Heart left ventricle (tissue), 16 donors: ENCODE measurements at places on chromosomes 16 and 17. TPM values are rescaled to one million over a fixed set of nuclear protein-coding genes. Genes with fewer than 3 reads are reported as not detected.

GRCh38 chr17:60077672-60078519 is 825 bp downstream of the HEATR6 start:
- DNase-seq = no peak

- DNase-seq = no peak
Measured at GRCh38 chr17:57540596-57540995, 204.5 kb downstream of the CCDC182 start.

DNA sequence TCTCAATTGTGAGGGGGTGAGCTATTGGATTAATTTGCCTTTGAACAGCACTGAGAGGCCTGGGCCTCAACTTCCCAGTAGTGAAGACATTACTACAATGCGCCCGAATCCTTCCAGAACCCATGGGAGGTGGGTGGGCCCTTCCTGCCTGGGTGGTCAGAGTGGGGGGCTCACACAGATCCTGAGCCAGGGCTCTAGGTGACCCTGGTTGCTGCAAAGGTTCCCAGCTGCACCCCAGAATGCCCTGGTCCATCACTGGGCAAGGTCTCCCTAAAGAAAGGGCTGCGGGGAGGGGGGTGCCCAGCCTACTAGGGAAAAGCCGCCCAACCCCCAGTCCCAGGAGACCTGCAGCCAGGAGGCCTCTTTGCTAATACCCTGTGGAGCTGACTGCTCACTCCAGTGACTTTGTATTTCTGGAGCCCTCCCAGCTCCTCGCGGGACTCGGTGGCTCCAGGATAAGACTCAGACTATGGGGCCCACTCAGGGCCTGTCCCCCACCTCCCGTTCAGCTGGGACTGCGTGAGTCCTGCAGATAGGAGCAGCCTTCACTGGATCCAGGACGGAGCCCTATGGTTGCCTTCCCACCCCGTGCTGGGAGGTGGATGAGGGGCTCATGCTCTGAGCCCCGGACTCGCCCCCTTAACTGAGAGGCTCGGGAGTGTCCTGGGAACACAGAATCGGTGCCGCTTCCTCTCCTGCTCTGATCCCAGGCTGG is 40.2 kb downstream of the SLC7A5 start:
- no peak for DNase-seq

The PDP2 gene
- total RNA-seq = 4.2 TPM

GRCh38 chr16:65154321-65154720 is 32.5 kb upstream of the CDH11 start:
- no peak for DNase-seq

DNA sequence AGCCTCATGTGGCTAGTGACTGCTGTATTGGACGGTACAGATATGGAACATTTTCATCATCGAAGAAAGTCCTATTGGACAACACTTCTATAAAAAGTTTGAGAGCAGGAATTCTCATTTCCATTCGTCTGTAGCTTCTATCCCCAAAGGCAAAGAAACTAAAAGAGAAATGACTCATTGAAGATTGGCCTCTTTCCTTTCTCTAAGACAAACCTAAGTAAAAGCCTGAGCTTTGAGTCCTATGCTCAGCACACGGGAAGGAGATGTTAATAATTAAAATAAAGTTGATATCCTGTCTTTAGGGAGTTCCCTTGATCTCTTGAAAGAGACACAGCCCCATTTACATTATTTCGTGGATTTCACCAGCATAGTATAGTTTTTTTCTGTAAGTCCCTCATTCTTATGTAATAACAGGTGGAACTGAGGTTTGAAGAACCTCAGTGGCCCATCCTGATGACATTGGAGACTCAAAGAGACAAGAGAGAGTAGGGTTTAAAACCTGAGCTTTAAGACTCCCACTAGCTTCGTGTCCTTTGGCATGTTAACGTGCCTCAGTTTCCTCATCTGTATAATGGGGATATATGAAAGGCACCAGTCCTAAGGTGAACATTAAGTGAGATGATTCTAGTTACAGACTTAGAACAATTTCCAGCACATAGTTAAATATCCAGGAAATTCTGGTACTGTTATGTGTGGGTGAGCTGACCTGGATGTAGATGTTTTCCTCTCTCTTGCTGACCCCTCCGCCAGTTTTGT is 174.0 kb downstream of the IRX3 start:
- no peak for DNase-seq

The YBX2 gene
- total RNA-seq = 0.76 TPM

- no peak for DNase-seq
Measured at GRCh38 chr16:49600976-49601375, 227.4 kb downstream of the C16orf78 start.

The KRT15 gene
- total RNA-seq = not detected

- no peak for DNase-seq
Measured at GRCh38 chr17:48568499-48569239, 9.5 kb downstream of the HOXB4 start.

DNA sequence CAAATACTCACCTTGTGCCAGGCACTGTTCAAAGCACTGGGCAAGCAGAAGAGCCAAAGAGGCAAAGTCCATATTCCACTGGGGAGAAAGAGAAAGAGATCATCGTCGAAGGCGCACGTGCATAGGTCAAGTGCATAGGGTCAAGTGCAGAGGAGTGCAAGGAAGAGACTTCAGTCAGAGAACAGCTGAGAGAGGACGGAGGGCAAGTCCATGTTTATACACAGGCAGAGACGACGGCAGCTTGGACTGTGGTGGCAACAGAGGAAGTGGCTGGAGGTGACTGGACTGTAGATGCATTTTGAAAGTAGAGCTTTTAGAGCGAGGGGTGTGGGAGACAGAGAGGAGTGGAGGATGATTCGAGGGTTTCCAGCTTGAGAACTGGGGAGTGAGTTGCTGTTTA is 74.7 kb upstream of the SDK2 start:
- DNase-seq = no peak

DNA sequence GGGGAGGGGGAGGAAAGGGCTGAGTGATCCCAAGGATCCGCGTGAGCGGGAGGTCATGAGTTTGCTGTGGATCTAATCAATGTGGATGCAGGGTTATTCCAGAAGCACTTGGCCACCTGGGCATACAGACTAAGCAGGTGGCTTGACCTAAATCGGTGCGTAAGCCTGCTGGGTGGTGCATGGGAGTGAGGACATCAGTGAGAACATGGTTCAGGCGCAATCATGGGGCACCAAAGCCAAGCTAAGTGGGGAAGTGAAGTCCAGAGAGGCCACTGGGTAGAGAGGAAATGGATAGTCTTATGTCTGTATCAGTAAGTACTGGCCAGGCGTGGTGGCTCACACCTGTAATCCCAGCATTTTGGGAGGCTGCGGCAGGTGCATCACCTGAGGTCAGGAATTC is 18.9 kb upstream of the MFSD6L start:
- no peak for DNase-seq

The ACE gene
- 24.1 TPM for total RNA-seq

DNA sequence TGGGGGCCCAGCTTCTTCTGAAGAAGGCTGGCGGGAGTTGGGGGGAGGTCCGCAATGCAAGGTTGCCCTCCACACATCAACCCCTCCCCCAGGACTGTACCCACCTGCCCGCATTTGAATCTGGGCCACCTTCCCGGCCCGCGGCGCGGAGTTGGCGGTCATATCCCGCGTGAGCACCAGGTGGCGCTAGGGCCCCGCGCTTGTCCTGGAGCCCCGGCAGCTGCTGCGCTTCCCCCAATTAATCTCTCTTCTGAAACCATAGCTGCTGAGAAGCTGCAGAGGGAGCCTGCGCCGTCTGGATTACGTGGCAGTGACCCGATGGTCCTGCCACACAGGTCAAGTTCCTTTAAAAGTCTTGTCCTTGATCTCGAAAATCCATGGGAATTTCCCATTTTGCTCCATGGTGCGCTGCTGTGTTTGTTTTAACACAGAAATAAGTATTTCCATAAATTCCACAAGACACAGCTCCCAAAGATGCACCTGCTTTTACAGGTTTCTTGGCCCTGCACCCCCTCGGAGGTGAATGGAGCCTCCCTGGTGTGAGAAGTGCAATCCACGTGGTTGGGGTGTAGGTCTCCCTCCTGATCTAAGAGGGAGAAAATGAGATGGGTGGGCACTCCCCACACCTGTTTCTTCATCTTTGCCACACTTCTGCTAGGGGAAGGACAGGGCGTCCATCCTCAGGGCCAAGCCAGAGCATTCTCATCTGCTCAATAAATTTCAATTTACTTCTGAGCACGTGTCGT is 22.1 kb downstream of the COX4I1 start:
- peak; percentile 74 for DNase-seq

DNA sequence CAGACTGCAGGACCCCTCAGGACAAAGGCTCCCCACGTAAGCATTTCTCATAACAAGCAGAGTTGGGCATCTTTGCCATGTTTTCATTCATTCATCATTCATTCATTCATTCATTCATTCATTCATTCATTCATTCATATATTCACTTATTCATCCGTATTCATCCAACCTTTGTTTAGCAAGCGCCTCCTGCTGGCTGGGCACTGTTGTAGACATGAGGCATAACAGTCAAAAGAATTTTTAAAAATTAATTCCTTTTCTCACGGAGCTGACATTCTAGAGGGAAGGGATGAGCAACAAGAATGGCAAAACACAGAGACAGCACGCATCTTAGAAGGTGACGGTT is 351.7 kb upstream of the TNRC6C start:
- no peak for DNase-seq

- no peak for DNase-seq
Measured at GRCh38 chr17:39808409-39808997, 55.6 kb downstream of the IKZF3 start.
